Upper lobe of right lung (tissue), 1 donor: ENCODE measurements at places on chromosomes 5 and 9. TPM values are rescaled to one million over a fixed set of nuclear protein-coding genes. Genes with fewer than 3 reads are reported as not detected.

RNF180 gene
- 14.0 TPM for total RNA-seq

DNA sequence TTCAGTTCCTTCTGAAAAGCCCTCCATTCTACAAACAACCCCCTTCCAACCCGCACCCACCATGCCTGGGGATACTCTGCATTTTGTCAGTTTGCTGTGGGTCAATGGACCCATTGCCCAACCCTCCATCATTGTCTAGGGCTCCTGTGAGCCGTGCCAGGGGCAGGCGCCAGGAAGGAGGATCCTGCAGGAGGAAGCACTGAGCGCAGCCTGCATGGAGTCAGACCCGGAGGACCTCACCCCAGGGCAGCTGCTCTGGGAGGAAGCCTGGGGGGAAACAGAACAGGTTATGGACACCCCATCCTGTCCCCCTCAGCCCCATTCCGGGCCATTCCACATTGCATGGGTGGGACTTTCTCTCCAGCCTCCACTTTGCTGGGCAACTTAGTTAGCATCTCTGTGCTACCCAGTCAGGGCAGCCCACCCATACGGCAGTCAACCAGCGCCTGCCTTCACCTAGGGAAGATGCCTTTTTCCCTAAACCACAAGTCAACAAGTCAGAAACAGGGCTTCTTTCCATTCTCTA is 48.6 kb upstream of the VDAC1 start:
- no peaks in the 10 kb centered on the region for H3K4me1 ChIP-seq
- no peak overlapping the region for H3K27ac ChIP-seq
- H3K27me3 ChIP-seq: no peaks in the 10 kb centered on the region
- DNase-seq: no peak
- H3K4me3 ChIP-seq: no peak overlapping the region

DNA sequence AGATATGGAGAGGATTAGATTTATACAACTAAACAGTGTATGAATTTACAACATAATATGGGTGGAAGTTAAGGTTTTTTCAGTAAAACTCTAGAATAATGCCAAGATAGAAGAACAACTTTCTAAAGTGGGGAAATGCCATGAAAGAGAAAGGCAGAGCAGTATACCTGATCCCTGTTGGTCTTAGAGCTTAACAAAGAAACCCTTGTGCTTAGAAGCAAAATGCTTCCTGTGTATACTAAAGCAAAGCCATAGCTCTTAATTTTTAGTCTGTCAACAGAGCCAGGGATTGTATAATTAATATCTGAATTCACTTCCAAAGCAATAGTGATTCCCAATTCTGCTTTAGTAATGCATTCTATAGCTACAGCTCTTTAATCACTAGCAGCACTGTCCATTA is 14.4 kb downstream of the C9orf85 start:
- H3K4me1 ChIP-seq: no peaks in the 10 kb centered on the region
- no peaks in the 10 kb centered on the region for H3K36me3 ChIP-seq
- DNase-seq: no peak
- no peak overlapping the region for H3K27ac ChIP-seq
- H3K4me3 ChIP-seq: no peak overlapping the region

DNA sequence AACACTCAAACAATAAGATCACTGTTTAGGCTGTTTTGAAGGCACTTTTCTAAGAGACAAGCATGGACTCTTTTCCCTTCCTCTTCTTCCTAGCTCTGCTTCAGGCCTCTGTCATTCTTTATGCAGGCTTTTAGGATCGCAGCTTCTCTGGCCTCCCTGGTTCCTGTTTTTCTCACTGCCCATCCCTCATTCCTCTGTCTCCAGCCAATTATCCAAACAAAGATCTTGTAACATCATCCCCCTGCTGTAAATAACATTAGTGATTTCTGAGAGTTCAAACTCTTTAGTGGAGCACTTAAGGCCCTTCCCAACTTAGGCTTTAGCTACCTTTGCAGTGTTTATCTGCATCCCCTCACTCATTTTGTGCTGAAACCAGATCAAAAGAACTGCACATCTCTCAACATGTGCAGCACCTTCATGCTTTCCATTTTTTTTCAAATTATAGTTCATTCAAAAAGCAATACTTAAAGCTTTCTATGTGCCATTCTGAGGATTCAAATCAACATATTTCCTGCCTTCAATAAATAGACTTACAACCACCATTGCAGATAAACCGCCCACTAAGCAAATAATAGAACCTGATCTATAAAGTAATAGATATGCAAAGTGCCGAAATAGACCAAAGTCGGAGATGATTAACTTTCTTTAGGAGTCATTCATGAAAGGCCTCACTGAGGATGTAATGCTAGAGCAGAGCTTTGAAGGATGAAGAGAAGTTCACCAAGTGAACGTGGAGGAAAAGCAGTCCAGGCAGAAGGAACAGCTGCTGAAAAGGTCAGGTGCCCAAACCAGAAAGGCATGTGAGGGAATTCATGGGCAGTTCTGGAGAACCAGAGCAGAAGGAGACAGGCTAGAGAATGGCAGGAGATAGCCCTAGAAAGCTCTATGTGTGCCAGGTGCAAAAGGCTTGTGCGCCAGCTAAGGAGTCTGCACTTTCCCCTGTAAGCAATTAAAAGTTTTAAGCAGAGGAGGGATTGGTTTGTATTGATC is 95.8 kb upstream of the ZNF366 start:
- H3K36me3 ChIP-seq: no peaks in the 10 kb centered on the region
- no peak overlapping the region for H3K4me3 ChIP-seq
- H3K27ac ChIP-seq: peak overlapping the region; percentile 6
- H3K27me3 ChIP-seq: no peaks in the 10 kb centered on the region

FCN2 gene
- not detected for total RNA-seq

DNA sequence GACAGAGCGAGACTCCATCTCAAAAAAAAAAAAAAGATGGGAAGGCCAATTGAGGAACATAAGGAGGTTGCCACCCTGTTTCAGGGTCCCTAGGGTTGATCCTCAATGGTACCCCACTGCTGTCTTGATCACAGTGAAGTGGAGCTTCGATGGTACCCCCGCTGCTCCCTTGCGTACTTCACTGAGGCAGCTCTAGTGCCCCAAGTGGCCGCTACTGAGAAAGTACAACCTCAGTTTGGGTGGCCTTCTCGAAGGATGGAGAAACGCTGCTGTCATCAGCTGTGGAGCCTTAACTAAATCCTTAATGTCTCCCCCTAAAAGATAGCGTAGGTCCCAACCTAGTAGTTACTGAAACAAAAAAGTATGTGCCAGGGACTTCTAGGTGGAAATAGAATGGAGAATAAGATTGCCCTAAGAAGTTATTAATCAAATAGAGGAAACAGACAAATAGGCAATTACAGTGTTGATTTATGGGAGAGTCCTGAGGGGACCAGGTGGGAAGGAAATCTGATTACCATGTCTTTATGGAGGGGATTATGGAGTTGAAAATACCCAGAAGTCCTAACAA is 6.3 kb downstream of the TESK1 start:
- H3K27ac ChIP-seq: no peak overlapping the region
- no peaks in the 10 kb centered on the region for H3K27me3 ChIP-seq
- no peak for DNase-seq
- H3K4me1 ChIP-seq: peaks cover 12% of the 10 kb centered on the region

- H3K36me3 ChIP-seq: no peaks in the 10 kb centered on the region
- peak overlapping the region; percentile 92 for H3K27ac ChIP-seq
- peak overlapping the region; percentile 89 for H3K4me3 ChIP-seq
These were observed 548 bp downstream of the CEP120 start for GRCh38 chr5:123422433-123423277.

DBH gene
- total RNA-seq: not detected

PTGER4 gene
- total RNA-seq: 31.2 TPM

DNA sequence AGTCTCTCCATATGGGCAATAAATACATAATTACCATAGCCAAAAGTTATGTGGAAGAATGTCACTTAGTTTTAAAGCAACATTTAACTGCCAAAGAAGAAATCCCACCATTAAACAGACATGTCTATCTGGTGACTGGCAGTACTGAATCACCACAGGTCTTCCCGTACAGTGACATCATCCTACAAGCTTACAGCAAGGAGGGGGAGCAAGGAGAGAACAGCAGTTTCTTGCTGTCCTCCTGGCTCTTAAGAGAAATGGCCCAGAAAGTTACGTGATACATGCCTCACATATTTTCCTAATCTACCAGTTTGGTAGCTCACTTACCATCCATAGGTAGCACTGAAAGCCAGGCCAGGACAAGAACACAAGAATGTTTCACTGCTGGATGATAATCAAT is 671.0 kb downstream of the DMRTA1 start:
- DNase-seq: no peak
- H3K4me3 ChIP-seq: no peak overlapping the region
- no peak overlapping the region for H3K27ac ChIP-seq
- H3K36me3 ChIP-seq: no peaks in the 10 kb centered on the region

- DNase-seq: no peak
- peaks cover 14% of the 10 kb centered on the region for H3K4me1 ChIP-seq
- no peaks in the 10 kb centered on the region for H3K27me3 ChIP-seq
These were observed 46.8 kb downstream of the SLC1A3 start for GRCh38 chr5:36653044-36653705.

C6 gene
- 0.69 TPM for total RNA-seq

- no peak overlapping the region for H3K4me3 ChIP-seq
- peaks cover 94% of the 10 kb centered on the region for H3K27me3 ChIP-seq
- peaks cover 20% of the 10 kb centered on the region for H3K4me1 ChIP-seq
- no peaks in the 10 kb centered on the region for H3K36me3 ChIP-seq
- no peak for DNase-seq
These were observed 1.4 kb upstream of the IRX4 start for GRCh38 chr5:1883925-1884677.

- H3K27ac ChIP-seq: no peak overlapping the region
- no peaks in the 10 kb centered on the region for H3K27me3 ChIP-seq
- no peaks in the 10 kb centered on the region for H3K4me1 ChIP-seq
These were observed 421.0 kb downstream of the SEMA5A start for GRCh38 chr5:9124838-9125237.

DNA sequence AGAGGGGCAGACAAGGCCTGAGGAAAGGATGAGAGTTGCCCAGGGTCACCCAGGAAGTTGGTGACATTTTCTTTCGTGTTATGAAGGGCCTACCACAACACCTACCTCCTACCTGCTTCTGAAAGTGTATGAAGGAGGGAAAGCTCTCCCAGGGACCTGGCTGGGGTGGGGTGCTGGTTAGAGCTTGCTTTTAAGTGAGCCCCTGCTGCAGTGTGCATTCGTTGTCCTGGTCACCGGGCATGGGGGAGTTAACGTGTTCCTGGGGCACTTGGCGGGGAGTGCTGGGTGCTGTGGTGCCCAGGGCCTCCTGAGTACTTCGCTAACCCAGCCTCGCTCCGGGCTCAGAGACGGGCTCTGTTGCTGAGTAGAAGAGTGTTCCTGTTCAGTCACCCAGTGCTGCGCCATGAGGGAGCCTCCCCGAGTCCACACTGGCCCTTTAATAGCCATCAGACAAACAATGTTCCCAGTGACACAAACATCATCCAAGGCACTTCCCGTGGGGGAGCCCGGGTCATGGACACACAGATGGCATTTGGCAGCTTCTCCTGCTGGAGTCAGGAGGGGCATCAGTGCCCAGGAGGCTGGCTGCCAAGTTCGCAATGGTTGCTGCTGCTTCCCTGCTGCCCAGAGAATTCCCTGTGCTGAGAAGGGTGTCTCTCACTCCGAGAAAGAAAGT is 85.7 kb downstream of the AMBP start:
- H3K36me3 ChIP-seq: no peaks in the 10 kb centered on the region
- no peak for DNase-seq

DNA sequence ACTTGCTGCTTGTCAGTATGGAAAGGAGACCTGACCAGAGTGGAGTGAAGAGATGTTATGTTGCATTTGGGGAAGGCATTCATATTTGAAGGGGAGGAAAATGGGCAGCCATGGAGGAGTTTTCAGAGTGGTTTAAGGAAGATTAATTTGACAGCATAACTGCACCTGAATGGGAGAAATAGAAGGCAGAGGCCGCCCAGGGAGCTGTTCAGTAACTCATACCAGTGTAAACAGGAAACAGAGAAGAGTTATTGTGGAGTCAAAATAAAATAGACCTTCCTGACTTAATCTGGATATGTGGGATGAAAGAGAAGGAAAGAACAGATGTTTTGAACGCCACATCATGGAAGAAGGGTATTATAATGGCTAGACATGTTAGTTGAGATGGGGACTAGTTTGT is 13.4 kb downstream of the SLC44A1 start:
- no peak overlapping the region for H3K4me3 ChIP-seq
- H3K27me3 ChIP-seq: no peaks in the 10 kb centered on the region
- H3K27ac ChIP-seq: no peak overlapping the region
- DNase-seq: no peak
- H3K4me1 ChIP-seq: peaks cover 35% of the 10 kb centered on the region

GRCh38 chr5:7209658-7210057 is 186.3 kb upstream of the ADCY2 start:
- no peaks in the 10 kb centered on the region for H3K36me3 ChIP-seq
- no peaks in the 10 kb centered on the region for H3K4me1 ChIP-seq
- no peak overlapping the region for H3K4me3 ChIP-seq
- no peak for DNase-seq

- no peaks in the 10 kb centered on the region for H3K36me3 ChIP-seq
- H3K4me1 ChIP-seq: no peaks in the 10 kb centered on the region
- no peaks in the 10 kb centered on the region for H3K27me3 ChIP-seq
These were observed 82.2 kb downstream of the IRX2 start for GRCh38 chr5:2669259-2669658.

CMYA5 gene
- total RNA-seq: 2.7 TPM

DNA sequence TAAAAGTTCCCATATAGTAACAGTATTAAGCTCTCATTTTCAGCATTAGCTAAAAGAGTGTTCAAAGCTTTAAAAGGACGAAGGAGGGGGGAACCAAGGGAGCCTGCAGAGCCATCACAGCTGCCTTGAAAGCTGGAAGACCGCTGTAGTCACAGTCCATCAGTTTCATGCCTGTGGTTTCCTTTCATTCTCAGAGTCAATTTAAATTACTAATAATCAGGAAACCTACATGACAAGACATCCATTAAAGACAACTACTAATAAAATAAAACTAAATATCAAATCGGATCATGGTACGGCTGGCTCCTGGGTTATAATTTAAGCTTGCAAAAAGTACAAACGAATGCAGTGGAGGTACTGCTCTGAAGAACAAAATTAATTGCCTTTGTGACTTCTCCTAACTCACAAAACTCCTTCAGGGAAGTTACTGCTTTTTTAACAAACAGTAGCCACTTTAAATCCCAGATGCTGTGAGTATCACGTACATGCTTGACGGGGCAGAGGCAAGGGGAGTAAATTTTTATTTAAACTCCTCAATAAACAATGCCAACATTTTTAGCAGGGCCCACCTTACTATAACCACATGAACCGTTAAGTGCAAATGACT is 213.5 kb downstream of the DENND1A start:
- no peak overlapping the region for H3K4me3 ChIP-seq
- DNase-seq: no peak

SMIM32 gene
- total RNA-seq: not detected

DNA sequence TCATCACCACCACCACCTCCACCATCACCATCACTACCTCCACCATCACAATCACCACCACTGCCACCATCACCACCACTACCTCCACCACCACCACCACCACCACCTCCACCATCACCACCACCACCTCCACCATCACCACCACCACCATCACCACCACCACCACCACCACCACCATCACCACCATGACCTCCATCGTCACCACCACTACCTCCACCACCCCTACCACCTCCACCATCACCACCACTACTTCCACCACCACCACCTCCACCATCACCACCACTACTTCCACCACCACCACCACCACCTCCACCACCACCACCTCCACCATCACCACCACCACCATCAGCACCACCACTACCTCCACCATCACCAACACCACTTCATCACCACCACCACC is 23.5 kb upstream of the ADCY2 start:
- no peaks in the 10 kb centered on the region for H3K27me3 ChIP-seq
- no peak overlapping the region for H3K27ac ChIP-seq
- no peaks in the 10 kb centered on the region for H3K36me3 ChIP-seq
- no peaks in the 10 kb centered on the region for H3K4me1 ChIP-seq

SCGB3A1 gene
- total RNA-seq: 86.9 TPM

COL23A1 gene
- 2.0 TPM for total RNA-seq
